ENCODE measurements at places on chromosomes 16 and 17. TPM values are rescaled to one million over a fixed set of nuclear protein-coding genes. Genes with fewer than 3 reads are reported as not detected.

NUFIP2 gene
- 22.0 TPM for polyA plus RNA-seq

DNA sequence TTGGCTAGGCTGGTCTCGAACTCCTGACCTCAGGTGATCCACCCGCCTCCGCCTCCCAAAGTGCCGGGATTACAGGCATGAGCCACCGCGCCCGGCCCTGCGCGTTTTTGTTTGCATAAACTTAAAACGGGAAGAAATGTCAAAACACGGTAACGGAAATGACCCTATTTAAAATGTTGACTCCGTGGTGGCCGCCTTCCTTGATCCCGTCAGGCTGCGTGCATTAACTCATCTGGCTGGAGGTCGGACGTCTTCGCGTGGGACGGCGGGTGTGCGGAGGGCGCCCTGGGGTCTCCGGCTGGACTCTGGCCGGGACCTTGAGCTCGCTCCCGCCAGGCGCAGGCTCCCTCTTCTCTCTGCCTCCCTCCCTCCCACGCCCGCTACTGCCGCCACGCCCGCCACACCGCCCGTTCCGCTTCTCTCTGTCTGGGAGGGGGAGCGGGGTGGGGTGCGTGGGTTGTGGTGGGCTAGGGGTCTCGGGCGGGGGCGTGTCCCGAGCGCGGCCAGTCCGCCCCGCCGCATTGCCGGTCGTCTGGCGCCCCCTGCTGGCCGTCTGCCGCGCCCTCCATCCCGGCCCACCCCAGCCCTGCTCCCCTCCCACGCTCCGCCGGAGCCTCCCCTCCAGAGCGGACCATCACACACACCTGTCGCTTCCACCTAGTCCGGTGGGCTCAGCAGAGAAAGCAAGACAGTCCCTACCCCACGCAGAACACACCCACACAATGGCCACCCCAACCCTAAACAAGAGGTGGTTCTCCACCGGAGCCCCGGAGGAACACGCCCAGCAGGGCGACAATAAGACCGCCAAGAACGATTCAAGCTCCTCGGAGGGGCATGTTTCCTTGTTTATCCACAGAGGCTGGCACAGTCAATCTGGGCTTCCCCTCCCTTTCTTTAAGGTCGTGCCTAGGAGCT is 1.2 kb upstream of the CCDC42 start:
- DNase-seq = no peak

DNA sequence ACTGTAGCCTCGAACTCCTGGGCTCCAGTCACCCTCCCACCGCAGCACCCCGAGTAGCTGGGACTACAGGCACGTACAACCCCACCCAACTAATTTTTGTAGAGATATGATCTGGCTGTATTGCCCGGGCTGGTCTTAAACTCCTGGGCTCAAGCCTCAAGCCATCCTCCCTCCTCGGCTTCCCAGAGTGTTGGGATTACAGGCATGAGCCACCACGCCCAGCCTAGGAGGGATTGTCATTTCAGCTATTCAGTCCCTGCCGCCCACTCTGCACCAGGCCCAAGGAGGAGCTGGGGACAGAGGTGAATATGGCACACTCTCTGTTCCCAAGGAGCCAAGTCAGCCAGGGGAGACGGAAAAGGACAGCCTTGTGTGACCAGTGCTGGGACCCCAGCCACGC is 256.2 kb downstream of the PARN start:
- DNase-seq = no peak

- DNase-seq = no peak
Observed at GRCh38 chr16:55832425-55832772, 497 bp downstream of the CES1 start.

BCL6B gene
- not detected for polyA plus RNA-seq

Data from keratinocyte (primary cell).